Esophagus muscularis mucosa (tissue), 4 donors: ENCODE measurements at places on chromosomes 5 and 9. TPM values are rescaled to one million over a fixed set of nuclear protein-coding genes. Genes with fewer than 3 reads are reported as not detected.

CER1 gene
- total RNA-seq: not detected

GRCh38 chr5:136174021-136174659 is 18.8 kb downstream of the SMIM32 start:
- no peak for DNase-seq
- H3K4me1 ChIP-seq: no peaks in the 10 kb centered on the region
- H3K36me3 ChIP-seq: peaks cover 65% of the 10 kb centered on the region
- H3K27ac ChIP-seq: no peak overlapping the region
- no peaks in the 10 kb centered on the region for H3K27me3 ChIP-seq

- H3K27me3 ChIP-seq: no peaks in the 10 kb centered on the region
- no peak overlapping the region for H3K27ac ChIP-seq
- no peak overlapping the region for H3K4me3 ChIP-seq
- DNase-seq: no peak
- H3K4me1 ChIP-seq: no peaks in the 10 kb centered on the region
- no peaks in the 10 kb centered on the region for H3K36me3 ChIP-seq
Observed at GRCh38 chr5:40667161-40667663, 12.5 kb upstream of the PTGER4 start.

ELAVL2 gene
- under 0.01 TPM for total RNA-seq

DNA sequence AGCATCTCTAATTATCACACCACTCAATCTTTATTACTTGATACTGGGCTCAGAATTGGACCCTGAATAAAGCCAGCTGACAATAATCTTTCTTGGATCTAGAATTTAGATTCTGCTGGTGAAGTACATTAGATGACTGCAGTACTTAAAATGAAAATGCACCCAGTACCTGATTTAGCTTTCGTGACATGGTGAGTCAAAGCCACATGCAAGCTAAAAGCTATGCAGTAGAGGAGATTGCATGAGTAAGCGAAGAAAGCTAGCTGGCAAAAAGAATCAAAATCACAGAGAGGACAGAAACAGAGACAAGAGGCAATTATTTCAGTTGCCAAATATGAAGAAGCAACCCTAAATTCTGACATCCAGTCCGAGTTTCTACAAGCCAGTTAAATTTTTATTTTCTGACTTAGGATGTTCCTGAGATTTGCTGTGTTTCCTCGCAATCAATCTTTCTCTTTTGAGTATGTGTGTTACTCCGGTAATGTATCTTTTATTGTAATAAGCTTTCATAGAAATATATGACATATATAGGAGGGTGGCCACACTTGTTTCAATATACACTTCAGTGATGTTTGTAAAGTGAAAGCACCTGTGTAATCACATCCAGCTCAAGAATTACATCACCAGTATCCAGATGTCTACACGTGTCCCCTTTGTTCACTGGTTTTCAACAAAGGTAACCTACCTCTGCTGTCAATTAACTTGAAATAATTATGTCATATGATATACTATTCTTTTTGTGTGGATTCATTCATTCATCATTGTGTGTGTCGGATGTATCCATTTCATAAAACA is 101.7 kb downstream of the CDH18 start:
- no peak overlapping the region for H3K27ac ChIP-seq
- no peaks in the 10 kb centered on the region for H3K4me1 ChIP-seq
- no peaks in the 10 kb centered on the region for H3K27me3 ChIP-seq
- DNase-seq: no peak
